Naive thymus-derived CD4-positive, alpha-beta T cell (primary cell): ENCODE measurements at places on chromosomes 7 and 10.

- no peak for DNase-seq
Observed at GRCh38 chr7:143063741-143064140, 11.6 kb downstream of the OR6V1 start.

DNA sequence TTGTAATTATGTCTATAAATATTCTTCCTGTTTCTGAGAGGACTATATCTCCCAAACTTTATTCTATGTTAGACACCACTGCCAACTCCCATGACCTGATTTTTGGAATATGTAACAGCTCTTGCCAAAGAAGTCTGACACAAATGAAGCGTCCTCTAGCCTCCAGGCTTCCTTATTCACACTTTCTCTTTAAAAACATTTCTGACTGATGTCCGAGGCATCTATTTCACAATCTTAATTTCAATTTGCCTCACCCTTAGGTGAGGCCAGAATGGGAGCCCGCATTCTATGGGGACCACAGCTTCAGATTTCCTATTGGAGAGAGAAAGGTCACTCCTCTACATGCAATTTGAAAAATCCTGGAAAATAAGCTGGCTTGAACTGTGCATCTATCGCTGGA lies 873.2 kb downstream of the GATA3 start:
- no peak for DNase-seq

GRCh38 chr7:113405296-113406056 lies 287.1 kb upstream of the SMIM30 start:
- DNase-seq: no peak

- DNase-seq: no peak
Observed at GRCh38 chr10:84156768-84157167, 16.8 kb upstream of the GPR15LG start.

GRCh38 chr7:38034062-38034908 lies 113.8 kb downstream of the EPDR1 start:
- DNase-seq: no peak

- DNase-seq: peak; percentile 80
Observed at GRCh38 chr10:110918269-110918642, 724 bp downstream of the BBIP1 start.

DNA sequence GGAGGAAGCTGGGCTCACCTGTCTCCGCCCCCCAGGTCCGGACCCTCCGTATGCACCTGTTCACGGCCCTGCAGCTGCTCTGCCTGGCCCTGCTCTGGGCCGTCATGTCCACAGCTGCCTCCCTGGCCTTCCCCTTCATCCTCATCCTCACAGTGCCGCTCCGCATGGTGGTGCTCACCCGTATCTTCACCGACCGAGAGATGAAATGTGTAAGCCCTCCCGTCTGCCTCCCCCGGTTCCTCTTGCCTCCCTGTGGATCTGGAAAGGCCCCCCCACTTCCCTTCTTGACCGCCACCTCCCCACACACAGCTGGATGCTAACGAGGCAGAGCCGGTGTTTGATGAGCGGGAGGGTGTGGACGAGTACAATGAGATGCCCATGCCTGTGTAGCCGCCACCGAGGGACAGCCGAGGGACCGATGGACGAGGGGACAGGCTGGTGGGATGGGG lies 4.6 kb downstream of the FASTK start:
- DNase-seq: no peak

- no peak for DNase-seq
Observed at GRCh38 chr7:42902331-42902730, 9.5 kb downstream of the C7orf25 start.

DNA sequence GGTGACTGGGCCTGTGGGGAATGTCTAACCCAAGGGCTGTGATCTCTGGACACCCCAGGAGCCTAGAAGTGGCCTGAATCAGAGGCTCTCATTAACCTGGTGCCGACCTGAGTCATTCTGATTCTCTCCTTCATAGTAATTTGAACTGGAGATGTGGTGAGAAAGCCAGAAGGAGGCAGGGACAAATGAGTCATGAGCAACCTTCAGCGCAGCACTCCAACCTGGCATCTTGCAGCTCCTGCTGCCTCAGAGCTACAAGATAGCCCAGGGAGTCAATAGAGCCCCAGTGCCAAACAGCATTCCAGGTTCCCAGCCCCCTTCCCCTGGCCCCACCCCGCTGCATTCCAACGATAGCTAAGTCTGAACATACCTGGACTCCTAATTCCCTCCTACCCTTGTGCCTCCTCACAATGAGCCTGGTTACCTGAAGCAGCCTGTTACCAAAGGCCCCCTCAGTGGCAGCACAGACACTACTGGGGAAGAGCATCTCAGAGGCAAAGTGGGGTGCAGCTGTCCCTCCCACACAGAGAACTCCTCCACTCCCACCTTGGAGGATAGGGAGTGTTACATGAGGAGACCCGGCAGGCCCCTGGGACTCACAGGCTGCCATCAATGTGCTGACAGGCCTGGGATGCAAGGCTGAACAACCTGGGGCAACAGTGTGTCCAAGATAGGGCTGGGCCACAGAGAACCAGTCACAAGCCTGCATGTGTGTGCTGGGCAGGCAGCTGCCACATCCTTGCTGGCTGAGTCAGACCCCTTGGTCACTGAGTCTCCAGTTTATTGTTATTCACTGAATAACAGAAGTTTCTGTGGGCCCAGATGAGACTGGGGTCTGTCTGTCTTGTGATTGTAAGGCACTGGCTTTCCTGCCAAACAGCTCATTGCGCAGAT lies 76.8 kb upstream of the LEP start:
- no peak for DNase-seq

- no peak for DNase-seq
Observed at GRCh38 chr7:95205665-95206225, 118.6 kb downstream of the PON1 start.

GRCh38 chr7:94643771-94644545 lies 12.0 kb downstream of the SGCE start:
- DNase-seq: no peak

DNA sequence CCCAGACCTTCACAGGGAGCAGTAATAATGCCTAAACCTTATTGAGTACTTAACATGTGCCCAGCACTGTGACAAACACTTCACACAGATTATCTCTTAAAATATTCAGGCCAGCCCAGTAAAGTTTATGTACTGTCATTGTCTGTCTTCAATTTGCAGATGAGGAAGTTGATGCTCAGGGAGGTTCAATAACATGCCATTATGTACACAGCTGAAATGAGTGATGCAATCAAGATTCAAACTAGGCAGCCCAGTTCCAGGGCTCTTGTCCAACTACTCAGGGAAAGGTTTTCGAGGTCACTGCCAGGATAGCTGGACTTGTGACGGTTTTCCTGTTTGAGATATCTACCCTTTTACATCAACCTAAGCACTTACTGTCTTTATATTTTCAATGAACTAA lies 56.1 kb downstream of the AUTS2 start:
- no peak for DNase-seq

- DNase-seq: peak; percentile 59
Observed at GRCh38 chr10:11472158-11472753, 139.2 kb downstream of the USP6NL start.

DNA sequence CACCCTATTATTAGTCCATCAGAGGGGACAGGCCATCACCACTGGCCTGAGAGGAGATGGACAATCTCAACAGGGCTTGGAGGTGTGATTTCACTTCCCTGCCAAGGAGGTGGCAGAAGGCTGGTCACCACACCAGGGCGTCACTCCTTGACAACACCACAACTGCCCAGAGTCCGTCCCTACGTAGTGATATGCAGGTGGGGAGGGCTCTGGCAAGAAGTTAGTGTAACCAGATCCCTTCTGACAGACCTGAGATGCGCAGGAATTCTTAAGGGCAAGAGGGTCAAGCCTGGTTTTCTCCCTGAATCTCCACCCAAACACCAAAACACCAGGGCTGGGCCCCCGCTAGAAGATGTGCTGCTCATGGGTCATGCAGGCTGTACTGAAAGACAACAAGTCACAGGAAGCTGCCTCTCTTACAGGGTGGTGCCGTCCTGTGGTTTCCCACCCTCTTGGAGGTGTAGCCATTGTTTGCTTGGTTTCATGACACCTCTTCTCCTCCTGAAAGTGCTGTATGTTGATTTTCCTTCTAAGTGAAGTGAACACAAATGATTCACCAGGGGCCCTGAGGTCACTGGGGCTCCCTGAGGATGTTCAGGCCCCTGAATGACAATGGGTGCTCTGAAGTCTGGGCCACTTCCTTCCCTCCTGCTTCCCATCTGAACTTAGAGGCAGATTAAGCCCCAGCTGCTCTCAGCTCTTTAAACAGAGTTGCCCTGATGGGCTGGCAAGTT lies 27.1 kb downstream of the ATXN7L1 start:
- peak; percentile 68 for DNase-seq

GRCh38 chr7:101919363-101920115 lies 102.1 kb downstream of the CUX1 start:
- DNase-seq: no peak

DNA sequence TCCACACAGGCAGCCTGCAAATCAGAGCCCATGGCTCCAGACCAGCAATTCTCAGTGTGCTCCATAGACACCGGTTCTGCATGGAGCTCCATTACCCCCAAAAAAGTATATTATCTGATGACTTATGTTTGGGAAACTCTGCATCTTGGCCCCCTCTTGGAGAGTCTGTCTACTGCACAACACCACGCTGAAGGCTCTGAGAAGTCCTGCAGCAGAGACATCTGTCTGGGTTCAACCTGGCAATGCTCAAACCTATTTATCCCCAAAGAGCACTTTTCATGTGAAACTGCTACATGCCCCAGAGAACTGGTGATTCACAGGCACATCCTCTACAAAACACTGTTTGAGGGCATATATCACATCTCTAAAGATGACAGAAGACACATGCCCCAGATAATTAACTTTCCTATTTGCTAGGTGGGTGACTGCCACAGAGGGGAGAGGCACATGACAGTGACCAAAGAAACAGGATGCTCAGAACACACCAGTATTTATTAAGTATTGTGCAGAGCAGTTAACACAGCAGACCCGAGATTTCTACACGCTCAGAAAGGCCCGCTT lies 83.8 kb downstream of the DLG5 start:
- no peak for DNase-seq

GRCh38 chr10:33376476-33376875 lies 42.0 kb upstream of the NRP1 start:
- no peak for DNase-seq

DNA sequence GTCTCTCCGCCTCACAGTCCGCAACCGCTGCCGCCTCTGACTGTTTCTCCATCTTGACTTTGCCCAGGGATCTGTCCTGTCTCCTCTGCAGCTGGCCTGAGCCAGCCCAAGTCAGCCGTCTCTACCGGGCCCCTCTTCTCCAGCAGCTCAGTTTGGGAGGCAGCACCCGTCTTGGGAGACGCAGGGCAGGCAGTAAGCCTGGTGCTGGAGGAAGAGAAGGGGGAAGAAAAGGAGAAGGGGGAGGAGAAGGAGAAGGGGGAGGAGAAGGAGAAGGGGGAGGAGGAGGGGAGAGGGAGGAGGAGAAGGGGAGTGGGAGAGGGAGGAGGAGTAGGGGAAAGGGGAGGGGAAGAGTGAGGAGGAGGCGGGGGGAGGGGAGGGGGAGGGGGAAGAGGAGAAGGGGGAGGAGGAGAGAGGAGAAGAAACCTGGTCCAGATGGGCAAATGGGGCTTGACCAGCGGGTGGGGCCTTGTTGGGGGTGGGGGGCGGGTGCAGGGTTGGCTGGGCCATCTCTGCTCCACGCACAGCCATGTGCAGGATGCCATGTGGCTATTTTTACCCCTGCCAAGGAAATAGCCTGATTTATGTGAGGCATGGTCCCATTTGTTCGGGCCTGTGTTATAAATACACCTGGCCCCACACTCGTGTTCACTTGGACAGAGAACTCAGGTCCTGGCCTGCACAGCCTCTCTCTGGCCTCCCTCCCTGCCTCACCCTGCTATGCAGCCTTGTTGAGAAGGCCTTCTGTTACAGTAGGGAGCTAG lies 35.9 kb upstream of the FZD9 start:
- no peak for DNase-seq

DNA sequence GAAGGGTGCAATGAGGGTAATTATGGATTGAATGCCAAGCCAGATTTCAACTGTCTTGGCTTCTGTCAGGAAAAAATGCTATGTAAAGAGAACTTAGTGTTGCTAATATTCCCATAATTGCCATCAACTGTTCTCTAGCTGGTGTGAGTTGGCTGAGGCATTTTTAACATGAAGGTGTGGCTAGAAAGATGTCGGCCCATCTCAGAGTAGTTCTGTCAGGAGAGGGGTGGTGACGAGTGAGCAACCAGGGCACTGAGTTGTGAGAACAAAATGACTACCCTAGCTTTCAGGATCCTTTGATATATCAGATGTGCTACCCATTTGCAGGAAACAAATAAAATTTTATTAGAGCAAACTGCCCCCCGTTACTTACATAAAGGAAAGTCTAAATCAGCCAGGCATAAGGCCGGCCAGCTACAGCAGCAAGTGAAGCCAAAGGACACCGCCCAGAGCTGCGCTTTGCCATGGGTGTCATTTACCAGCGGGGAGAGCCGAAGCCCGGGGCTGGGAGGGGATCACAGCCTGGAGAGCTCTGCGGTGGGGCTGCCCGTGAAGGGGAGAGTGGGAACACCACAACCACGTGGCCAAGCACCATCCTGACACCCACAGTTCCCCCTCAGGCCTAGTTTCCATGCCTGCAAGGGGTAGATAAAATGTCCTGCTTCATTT lies 141.4 kb downstream of the ICA1 start:
- no peak for DNase-seq

DNA sequence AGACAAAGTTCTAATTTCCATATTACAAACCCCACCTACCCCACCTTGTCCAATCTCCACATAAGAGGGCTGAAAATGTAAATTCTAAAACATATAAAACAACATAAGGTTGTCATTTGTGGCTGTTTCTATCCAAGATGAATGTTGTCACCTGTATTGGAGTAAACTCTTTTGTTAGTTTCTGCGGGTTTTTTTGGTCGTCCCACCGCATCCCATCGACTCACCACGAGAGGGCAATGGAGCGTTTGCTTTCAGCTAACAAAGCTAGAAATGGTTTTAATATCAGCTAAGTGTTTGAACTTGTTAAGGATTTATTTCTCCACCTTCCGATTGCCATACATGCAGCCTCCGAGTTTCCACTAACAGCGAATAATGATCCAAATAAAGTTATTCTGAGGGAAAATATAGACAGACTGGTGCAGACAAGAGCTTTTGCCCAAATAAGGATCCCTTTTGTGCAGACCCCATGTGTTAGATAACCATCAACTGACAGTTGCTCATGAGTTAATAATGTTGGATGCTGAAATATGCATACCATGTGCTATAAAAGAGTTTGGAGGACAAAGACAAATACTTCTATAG lies 137.2 kb downstream of the ARID5B start:
- peak; percentile 69 for DNase-seq
